ENCODE measurements at places on chromosomes 12 and 14. TPM values are rescaled to one million over a fixed set of nuclear protein-coding genes. Genes with fewer than 3 reads are reported as not detected.

Gene MTHFD1
- 61.7 TPM for total RNA-seq

DNA sequence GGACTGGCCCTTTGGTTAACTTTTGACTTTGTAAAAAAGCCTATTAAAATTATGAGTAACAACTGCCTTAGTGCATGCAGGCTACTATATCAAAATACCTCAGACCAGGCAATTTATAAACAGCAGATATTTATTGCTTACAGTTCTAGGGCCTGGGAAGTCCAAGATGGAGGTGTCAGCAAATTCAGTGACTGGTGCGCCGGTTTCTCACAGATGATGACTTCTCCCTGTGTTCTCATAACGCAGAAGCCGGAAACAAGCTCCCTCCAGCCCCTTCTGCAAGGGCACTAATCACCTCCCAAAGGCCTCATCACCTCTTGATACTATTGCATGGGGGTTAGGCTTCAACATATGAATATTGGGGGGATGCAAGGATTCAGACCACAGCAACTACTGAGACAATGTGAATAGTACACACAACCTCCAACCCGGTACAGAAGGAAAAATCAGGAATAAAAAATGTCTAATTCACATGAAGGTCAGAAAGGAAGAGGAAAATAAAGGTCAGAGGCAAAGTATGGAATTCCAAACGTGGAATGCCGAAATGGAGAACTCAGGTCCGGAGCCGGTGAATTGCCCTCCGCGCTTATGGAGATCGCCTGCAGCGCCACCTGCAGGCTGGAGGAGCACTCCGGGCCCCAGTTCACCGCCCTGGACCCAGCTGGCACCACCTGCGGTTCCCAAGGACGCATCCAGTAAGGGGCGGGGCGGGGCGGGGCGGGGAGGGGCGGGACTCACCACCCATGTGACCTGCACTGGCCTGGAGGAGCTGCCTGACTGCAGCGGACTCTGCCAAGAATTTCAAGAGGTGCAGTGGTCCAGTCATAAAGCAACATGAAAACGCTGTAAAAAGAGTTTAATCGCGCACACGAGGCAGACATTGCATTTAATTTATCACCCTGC, 203.4 kb downstream of the KIF26A start:
- DNase-seq, result peak; percentile 74

Gene APOLD1
- 2.8 TPM for total RNA-seq

Gene NRIP2
- total RNA-seq, result not detected

DNA sequence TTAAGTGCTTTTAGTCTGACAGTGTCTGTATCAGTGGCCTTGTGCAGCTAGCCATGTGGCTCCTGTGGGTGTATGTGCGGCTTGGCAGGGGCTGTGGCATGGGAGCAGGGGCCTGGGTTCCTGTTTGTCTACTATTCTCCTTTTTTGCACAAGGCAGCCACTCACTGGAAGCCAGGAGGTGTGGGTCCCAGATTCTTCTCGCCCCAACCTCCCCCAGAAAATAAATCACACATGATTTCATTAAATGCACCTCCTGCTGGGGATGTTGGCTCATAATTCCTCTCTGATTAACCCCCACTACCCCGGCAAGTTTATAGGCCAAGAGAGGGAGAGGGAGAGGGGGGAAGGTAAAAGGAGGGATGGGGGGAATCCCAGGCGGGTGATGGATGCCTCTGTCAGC, 17.6 kb downstream of the CALCOCO1 start:
- DNase-seq, result no peak

DNA sequence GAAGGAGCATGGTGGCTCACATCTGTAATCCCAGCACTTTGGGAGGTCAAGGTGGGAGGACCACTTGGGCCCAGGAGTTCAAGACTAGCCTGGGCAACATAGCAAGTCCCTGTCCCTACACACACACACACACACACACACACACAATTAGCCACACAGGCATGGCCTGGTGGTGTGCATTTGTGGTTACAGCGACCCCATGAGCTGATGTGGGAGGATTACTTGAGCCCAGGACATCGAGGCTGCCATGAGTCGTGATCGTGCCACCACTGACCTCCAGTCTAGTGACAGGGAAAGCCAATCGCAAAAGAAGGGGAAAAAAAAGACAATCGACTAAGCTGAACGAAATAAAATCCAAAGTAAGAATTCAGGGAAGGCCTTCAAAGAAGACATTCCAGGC, 67.9 kb downstream of the TBX3 start:
- no peak for DNase-seq

DNA sequence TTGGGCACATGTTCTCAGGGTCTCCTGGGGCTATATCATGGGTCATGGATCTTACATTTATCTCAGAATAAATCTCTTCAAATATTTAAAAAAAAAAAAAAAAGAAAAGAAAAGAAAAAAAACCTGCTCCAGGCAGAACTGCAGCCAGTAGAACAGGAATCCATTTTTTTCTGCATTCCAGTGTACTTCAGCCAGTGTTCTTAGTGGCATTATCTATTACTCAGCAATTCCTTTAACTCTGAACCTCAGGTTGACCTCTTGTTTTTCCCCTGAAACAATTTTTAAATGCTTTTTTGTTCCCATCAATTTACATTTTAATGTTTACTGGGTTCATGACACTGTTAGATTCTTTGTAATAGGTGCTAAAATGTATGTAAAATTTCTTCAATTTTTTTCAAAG, 66.7 kb upstream of the STXBP6 start:
- no peak for DNase-seq

Gene EMC9
- total RNA-seq, result 32.2 TPM

Gene BEST3
- total RNA-seq, result 1.6 TPM

DNA sequence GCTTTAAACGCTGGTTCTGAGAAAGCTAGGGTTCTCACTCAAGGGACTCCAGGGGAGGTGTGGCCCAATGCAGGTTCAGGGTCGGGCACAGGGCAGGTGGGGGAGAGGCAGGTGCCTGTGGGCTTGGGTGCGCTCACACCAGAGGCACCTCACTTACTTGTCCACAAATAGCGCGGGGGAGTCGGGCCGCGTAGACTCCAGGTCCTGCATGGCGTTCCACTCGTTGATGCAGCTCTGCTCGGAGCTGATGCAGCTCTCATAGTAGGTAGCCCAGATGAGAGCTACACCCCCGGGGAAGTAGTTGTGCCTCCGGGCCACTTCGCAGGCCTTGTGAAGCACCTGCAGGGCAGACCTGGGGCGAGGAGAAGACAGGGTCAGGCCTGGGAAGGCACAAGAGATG, 49.9 kb downstream of the SSH1 start:
- no peak for DNase-seq

- no peak for DNase-seq
Observed at GRCh38 chr14:67242168-67242420, 859 bp downstream of the PALS1 start.

Gene BBS10
- total RNA-seq, result 11.5 TPM

DNA sequence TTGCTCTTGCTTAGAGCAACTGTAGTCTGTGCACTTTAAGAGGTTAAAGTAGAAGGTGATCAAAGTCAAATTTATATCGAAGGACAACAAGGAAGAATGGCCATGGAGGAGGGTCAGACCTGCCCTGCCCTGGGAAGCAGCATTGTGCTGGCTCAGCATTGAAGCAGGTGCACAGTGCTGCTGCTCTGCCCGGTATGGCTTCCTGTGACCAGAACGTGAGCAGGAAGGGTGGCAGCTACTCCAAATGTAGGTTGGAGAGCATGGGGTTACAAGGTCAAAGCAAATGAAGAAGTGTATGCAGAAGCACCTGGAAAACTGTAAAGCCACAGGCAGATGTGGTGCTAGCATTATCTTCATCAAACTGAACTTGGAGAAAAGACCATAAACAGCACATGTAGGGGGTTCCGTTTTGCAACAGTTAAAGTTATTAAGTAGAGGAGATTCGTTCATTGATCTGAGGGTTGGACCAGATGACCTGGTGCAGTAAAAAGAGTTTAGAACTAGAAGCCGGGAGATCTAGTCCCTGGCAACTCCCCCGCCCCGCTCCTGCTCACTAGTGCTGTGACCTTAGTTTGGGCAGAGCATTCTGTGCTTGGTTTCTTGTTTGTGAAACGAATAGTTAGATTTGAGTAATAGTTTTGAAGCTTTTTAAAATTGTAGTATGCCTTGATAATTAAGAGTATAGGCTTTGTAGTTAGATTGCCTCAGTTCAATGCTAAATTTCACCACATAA, 84.2 kb downstream of the SCN8A start:
- no peak for DNase-seq

Gene SCN8A
- total RNA-seq, result 3.3 TPM

- no peak for DNase-seq
Observed at GRCh38 chr14:102902523-102903247, 19.8 kb upstream of the AMN start.

- no peak for DNase-seq
Observed at GRCh38 chr12:17206553-17206952, 600.6 kb upstream of the LMO3 start.

Gene PTGR2
- 4.3 TPM for total RNA-seq

Gene HCAR1
- total RNA-seq, result 0.02 TPM

DNA sequence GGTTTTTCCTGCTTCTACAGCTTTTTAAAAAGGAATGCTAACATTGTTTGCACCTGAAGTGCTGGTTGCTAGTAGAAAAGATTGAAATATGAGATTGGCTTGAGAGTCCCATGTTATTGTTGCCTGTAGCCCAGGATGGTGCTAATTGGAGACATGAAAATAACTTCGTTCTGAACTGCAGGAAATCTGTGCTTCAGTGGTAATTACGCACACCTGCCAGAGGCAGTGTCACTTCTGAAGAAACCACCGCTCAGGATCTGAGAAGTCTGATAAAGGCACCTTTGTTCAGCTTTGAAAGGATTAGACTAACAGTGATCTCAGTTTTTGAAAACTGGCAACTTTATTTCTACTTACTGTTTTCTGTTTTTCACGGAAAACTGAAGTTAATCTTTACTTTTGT, 15.5 kb upstream of the ATP6V0A2 start:
- DNase-seq, result no peak

DNA sequence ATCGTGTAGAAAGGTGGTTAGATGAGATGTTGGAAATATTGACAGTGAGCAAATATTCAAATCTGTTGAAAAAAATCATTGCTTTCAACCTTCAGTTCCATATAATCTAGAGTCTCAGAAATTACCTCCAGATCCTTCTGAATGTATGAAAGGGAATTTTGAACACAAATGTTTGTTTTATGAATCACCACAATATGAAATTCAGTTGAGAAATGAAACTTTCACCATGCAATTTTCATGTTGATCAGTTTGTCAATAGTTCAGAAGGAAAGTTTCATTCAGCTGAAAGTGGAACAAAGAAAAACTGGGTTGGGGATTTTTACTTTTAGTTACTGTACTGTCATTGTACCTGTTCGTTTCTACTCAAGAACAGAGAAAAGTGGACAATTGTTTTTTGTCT, 953.6 kb downstream of the SLC6A15 start:
- no peak for DNase-seq

DNA sequence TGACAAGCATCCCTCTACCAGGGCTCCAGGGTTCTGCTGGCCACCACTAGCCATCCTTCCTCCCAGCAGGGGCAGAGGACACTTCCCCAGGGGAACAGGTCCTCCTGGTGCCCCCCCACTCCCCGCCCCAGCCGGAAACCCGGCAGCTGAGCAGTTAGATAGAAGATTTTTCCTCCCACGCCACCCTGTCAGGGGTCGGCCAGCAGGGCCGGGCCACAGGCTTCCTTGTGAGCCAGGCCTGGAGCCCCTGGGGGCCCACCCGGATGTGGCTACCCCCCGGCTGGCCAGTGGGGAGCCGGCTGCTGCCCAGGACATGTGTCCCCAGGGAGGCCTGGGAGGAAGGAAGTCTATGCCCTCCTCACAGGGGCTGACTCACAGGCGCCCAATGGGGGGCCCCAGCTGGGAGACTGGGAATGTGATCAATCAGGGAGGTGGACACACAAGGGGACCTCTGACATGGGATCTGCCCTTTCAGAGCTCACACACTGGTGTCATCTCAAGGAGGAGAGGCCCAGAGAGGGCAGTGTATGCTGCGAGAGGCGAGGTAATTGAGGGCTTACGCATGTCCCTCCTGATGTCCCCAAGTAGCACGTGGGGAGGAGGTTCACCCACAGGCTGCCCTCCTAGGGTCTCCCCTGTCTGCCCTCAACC, 4.2 kb downstream of the SH2B3 start:
- peak; percentile 97 for DNase-seq

Gene SLC16A7
- total RNA-seq, result not detected

Gene TBX5
- total RNA-seq, result 0.43 TPM

GRCh38 chr12:71415336-71416231, 24.0 kb upstream of the LGR5 start:
- DNase-seq, result peak; percentile 51

DNA sequence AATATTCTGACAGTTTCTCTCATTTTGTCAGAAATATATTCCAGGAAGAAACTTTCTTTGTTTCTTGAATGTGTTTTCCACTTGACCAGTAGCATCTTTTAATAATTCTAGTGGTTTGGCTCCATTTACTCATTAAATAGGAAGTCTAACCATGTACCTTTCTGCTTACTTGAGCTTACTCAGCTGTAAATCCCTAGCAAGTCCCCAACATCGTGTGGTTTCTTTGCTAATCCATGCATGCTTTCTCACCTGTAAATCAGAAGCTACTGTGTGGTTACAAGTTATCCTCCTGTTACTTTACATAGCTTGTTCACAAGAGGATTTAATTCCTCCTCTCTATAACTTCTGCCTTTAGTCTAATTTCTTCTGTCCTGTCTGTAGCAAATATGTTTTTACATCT, 227.7 kb downstream of the FSCB start:
- no peak for DNase-seq

DNA sequence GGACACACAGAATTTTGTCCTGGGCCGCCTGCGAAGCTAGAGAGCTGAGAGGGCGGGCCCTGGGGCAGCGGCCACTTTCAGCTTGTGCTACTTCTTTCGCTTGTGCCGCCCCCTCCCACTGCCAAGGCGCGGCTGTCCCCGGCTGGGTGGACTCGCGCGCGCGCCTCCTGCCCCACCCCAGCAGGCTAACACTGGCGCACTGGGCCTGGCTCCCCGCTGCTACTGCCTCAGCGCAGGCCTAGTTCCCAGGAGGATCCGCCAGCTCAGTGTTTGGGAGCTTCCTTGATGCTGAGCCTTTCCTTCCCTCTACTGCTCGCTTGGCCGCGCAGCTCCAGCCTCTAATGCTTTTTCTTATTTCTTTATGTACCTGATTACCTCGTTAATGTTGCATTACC, 27.4 kb upstream of the METAP2 start:
- no peak for DNase-seq

Gene POTEG
- total RNA-seq, result 2.2 TPM

DNA sequence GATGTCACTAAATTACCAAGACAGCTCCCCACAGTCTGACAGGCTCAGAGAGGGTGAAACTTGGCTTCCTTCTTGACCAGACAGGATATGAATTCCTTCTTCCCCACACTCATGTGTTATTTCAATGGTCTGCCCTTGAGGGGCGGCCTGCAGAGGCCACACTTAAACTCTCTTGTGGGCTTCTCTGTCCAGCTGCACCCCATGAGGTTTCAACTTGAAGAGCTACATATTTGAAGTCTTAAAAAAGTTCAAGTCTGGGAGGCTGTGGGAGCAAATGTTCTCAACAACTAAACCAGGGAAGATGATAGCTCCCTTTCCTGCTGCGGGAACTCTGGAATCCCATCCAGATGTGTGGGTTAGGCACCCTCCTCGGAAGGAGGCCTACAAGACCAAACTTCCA, 98.3 kb downstream of the TTC7B start:
- peak; percentile 13 for DNase-seq

Gene NRXN3
- total RNA-seq, result 1.2 TPM

Gene HOTAIR
- total RNA-seq, result not detected
